ENCODE measurements at places on chromosomes 1 and 21.

DNA sequence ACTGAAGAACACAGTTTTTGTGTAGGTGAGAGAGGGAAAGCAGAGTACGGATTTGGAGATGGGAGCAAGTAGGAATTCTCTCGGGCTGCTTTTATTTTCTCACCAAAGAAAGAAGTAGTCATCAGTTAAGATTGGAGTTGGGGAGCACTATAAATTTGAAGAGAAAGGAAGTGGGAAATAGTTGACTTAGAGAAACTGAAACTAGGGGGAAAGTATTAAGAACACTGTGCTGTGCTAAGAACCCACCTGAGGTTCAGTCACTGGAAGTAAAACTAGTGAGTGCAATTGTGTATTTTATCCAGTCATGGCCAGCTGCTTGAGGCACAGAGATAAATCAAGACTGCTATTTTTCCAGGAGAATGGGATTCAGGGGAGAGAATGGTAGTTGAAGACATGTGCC lies 37.4 kb downstream of the CLCC1 start:
- no peak for DNase-seq

GRCh38 chr1:99849413-99849743 lies 783 bp upstream of the AGL start:
- no peak for DNase-seq

GRCh38 chr1:16085522-16085921 lies 12.1 kb upstream of the FAM131C start:
- DNase-seq, result no peak

DNA sequence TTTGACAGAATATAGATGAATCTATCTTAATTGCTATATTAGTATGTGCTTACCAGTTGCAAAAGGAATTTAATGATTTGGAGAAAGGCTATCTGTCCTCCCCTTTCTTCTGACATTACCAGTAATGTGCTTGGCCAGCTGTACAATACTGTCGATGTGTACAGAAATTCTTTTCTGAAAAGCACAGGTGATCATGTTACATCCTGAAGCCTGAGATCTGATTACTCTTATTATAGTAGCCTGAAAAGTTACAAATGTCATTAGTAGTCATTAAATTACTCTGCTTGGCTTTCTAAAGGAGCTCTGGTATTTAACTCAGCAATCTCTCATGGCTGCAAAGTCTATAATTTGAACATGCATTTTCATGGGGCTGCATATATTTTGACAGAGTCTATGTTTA lies 209.8 kb downstream of the PTPRC start:
- no peak for DNase-seq

- no peak for DNase-seq
Measured at GRCh38 chr21:37224861-37225839, 42.0 kb downstream of the VPS26C start.

- DNase-seq, result no peak
Measured at GRCh38 chr1:22841142-22841541, 130.5 kb downstream of the EPHB2 start.

GRCh38 chr1:116989835-116990234 lies 11.7 kb upstream of the CD101 start:
- DNase-seq, result no peak

GRCh38 chr1:154556422-154556821 lies 2.0 kb downstream of the UBE2Q1 start:
- DNase-seq, result no peak

- DNase-seq, result no peak
Measured at GRCh38 chr1:90273241-90273774, 278.4 kb downstream of the ZNF326 start.

Data from activated CD4-positive, alpha-beta T cell treated with anti-CD3 and anti-CD28 coated beads, Interleukin-2, amount 50 U/mL, for 24 hours (primary cell).